ENCODE measurements at places on chromosomes 2 and 18. TPM values are rescaled to one million over a fixed set of nuclear protein-coding genes. Genes with fewer than 3 reads are reported as not detected.

Gene LYPD6
- 0.52 TPM for total RNA-seq

Gene CCBE1
- total RNA-seq: 49.1 TPM

Gene ACTR3
- total RNA-seq: 336 TPM

Gene C2orf15
- 0.11 TPM for total RNA-seq

Gene XPO1
- 172 TPM for total RNA-seq

Gene RRM2
- total RNA-seq: 20.0 TPM

Gene FOSL2
- 259 TPM for total RNA-seq

Gene HOXD10
- total RNA-seq: 0.78 TPM
